Activated CD4-positive, CD25-positive, alpha-beta regulatory T cell (primary cell): ENCODE measurements at places on chromosomes 1 and 21.
A peak's percentile ranks its signal among the peaks of the same experiment; 100 is the strongest.

- no peak for DNase-seq
Measured at GRCh38 chr1:72230746-72231145, 51.6 kb downstream of the NEGR1 start.

- DNase-seq: no peak
Measured at GRCh38 chr1:10195570-10195969, 14.8 kb upstream of the KIF1B start.

DNA sequence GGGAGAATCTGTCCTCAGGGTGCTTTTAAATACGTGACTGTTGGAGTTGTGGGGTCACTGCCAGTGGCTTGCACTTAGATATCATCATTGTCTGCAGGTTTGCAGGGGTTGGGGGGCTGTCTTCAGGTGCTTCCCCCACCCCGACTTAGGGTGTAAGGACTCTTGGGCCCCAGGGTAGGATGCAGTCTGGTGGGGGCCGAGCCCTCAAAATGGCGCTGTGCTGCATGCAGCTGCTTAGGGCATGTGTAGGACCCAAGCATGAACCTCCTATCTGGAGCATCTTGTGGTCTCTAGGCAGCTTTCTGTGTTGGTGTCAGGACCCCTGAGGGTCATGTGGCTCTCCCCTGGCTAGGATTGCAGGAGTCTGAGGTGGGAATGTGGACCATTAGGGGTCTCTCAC is 55.6 kb upstream of the B3GALT2 start:
- DNase-seq: no peak

DNA sequence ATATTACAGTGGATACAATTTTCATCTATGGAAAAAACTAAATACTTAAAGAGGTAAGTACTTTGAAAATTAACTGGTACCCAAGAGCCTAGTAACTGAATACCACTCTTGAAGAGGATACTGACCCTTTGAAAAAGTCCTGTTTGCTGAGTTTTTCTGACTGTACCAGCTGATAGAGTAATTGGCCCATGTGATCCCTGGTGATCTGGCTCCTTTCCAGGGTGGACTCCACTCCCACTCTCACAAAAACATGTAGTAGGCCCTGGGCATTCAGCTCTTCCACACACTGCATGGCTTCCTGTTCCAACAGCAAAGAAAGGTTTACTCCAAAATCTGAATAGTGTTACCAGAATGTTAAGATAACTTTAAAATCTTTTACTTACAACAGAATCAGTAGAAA is 53.6 kb upstream of the HP1BP3 start:
- DNase-seq: no peak

- no peak for DNase-seq
Measured at GRCh38 chr1:198160222-198160621, 3.4 kb downstream of the NEK7 start.

GRCh38 chr1:108560874-108561459 is 1.1 kb downstream of the EEIG2 start:
- peak; percentile 11 for DNase-seq

- no peak for DNase-seq
Measured at GRCh38 chr1:113388017-113388620, 2.2 kb upstream of the MAGI3 start.

DNA sequence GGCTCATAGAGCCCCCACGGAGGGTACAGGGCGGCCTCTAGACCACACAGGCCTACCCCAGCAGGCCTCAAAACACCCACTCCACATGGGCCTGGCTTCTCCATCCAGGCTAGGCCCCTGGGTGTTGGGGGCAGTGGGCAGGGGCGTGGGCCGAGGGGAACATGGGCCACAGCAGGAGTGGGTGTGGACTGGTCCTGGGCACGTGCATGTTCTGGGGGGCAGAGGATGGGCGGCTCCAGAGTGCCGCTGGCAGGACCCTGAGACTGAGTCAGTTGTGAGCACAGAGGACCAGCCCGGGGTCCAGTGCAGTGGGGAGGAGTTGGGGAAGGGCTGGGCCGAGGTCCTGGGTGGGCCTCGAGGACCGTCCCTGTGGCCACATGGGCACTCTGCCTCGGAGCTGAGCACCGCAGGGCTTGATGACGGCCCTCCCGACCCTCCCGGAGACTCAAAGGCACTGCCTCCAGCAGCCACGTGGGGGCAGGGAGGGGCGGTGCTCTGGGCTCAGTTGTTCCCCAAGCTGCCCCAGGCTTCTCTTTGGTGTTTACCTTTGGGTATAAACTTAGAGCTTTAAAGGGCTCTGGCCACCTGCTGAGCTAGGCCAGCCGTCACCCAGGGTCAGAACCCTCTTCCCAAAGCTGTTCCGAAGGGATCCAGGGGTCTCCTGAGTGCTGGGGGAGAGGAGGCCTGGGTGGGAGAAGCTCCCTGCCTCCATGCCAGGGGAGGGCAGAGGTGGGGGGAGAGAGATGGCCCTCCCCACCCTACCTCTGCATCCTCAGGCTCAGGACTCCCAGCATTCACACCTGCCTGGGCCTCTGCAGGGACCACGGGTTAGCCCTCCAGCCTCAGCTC is 79.9 kb downstream of the MORN1 start:
- DNase-seq: peak; percentile 24

DNA sequence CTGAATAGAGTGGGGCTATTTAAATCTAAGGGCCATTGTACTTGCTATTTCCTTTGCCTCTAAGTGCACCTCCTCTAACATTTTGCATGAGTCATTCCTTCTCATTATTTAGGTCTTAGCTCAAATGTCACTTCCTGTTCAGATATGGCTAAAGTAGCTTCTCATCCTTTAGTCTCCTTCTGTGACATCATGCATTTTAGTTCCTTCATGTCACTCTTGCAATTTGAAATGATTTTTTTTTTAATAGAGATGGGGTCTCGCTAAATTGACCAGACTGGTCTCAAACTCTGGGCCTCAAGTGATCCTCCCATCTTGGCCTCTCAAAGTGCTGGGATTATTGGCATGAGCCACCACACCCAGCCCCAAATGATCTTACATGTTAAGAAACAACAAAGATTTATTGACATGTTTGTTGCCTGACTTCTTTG is 6.6 kb downstream of the TBX19 start:
- no peak for DNase-seq

DNA sequence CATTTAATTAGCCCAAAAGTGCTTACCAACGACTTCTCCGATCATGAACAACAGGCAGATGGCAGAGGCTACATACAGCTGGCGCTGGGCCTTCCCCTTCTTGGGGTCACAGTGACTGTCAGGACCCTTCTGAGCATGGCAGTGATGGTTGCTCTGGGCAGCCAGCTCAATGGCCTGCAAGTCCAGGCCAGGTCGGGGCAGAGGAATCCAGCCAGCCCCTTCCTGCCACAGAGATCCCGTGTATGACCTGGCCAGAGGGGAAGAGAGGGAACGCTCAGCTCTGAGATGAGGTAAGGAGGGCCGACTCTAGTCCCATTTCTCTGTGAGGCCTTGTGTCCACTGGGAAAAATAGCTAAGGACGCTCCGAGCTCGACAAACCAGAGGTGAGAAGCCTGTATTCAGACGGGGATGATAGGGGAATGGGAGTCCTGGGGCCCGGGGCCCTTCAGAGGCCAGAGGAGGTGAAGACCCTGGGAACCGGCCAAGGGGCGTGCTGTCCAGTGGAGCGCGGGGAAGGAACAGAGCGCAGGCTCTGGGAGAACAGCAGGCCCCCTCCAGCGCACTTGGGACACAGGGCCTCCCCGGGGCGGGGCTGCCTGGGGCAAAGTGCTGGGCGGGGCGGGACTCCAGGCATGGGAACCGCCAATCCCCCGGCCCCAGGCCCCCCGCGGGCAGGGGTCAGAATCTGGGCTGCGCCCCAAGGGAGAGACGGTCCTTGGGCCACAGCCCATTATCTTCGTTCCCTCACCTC is 772 bp downstream of the SLC30A2 start:
- DNase-seq: no peak

DNA sequence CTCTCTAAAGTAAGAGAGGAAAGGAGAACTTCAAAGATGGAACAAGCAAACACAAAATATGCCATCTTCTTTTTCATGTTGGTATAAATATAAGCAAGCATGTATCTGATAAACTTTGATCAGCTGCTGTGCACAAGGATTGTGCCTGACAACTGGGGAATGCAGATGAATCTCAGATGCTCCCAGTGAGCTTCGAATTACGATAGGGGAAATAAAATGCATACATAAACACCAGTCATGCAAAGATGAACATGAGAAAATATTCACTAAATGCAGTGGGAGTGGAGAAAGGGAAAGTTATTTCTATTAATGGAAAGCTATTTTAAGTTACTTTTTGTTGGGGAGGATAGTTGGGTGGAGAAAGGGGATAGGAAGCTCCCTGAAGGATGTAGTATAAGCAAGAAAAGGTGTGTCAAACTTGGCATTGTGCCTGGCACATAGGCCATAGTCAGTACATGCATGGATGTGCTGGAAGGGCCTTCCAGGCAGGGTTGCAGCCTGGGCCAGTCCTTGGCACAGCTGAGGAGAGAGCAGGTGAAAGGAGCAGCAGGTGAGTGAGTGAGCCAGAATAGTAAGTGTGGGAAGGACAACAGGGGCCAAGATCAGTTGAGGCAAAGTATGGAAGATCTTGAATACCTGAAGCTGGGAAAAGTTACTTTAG is 57.8 kb upstream of the PGD start:
- DNase-seq: no peak

GRCh38 chr1:42700006-42700405 is 17.8 kb downstream of the YBX1 start:
- no peak for DNase-seq

DNA sequence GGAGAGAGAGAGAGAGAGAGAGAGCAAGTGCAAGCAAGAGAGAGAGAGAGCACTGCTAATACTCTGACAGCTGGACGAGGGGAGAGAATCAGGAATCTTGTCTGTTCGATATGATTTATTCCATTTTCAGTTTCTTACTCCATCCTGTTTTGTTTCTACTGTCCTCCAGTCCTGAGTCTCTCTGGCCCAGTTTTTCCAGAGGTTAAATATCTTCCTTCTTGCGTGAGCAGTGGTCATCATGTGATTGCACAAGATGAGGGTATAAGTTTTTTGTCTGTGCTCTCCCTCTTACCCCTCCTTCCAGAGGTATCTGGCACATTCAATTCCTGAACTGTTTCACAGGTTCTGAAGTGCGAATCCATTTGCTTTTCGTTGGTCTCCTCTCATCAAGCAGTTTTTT is 16.8 kb downstream of the UBE2U start:
- DNase-seq: no peak

- DNase-seq: no peak
Measured at GRCh38 chr1:94873520-94874351, 53.2 kb downstream of the CNN3 start.

DNA sequence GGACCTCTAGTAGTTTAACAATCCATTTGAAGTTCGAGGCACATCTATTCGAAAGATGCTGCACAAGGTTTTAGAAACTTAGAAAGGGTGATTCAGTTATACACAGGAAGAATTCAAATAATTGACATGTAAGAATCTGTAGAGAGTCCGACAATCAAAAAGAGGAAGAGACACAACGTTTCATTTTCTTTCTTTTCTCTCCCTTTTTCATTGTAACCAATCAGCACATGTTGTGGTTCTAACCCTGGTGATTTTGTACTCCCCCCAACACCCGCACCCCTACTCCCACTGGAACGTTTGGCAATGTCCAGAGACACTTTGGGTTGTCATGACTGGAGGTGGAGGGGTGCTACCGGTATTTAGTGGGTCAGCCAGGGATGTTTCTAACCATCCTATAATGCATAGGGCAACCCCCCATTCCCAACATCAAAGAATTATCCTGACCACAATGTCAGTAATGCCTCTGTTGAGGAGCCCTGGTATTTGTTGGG is 4.9 kb downstream of the TGFB2 start:
- DNase-seq: no peak

DNA sequence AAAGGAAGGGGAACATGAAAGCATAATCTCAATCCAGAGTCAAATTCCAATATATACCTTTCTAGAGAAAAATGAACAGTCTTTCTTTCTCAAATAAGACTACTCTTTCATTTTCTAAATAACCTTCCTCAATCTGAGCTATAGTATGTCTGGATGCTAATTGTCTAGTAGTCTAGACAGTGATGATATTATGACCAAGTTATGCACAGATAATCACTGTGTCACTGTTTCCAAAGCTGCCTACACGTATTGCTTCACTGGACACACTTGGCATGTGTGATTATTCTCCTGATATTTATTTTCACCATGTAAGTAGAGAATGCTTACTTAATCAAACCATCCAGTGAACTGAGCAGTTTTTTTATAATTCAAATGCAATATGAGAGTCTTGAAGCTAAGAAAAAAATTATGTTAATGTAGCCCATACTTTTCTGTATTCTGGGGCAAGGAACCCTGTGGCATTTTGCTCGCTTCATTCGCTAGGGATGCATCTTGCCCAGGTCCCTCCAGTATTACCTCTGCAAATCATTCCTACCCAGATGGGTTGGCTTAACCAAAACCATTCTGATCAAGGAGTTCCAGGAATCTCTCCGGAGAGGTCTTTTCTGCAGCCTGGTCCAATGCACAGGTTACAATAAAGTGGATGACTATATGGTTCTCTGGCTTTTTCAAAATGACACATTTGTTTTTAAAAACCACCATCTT is 303.1 kb upstream of the RUNX1 start:
- DNase-seq: no peak

- DNase-seq: no peak
Measured at GRCh38 chr1:160640359-160641123, 6.3 kb downstream of the SLAMF1 start.

- DNase-seq: no peak
Measured at GRCh38 chr1:200907611-200908097, 13.0 kb downstream of the INAVA start.

GRCh38 chr1:212111536-212111935 is 76.0 kb downstream of the DTL start:
- DNase-seq: no peak

GRCh38 chr1:245095903-245096302 is 58.9 kb upstream of the KIF26B start:
- no peak for DNase-seq

GRCh38 chr1:18917071-18917799 is 14.9 kb upstream of the ALDH4A1 start:
- DNase-seq: no peak

- no peak for DNase-seq
Measured at GRCh38 chr21:31683029-31683428, 23.5 kb downstream of the SOD1 start.

DNA sequence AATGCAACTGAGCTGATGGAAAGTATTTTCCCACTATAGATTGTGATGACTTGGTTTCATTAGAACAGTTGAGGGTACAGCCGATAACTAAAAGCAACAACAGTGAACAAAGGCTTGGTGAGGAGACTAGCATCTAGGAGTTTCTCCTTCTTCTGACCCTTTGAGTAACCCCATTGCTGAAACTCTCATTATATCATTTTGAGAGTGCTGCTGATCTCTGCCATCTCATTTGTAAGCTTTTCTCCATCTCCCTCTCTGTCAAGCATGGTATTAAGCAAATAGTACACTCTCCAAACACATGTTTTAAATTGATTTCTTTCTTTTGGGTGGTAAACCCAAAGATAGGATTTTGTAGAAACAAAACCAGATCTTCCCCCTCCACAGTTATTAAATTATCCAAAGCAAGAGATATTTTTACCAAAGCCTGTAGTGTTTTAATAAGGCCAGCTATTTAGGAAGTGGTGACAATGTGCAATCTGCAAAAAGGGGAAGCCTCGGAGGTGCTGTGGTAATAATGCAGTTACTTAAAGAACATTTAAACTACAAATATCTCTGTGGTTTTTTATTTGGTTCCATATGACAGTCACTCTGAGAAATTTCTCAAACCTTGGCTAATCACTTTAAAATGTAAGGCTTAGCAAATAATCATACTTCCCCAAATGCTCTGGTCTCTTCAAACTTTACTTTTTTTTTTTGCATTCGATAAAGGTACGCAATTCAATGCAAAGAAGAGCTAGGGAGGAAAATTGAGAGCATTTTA is 287.5 kb downstream of the HLX start:
- no peak for DNase-seq
